Activated CD8-positive, alpha-beta memory T cell treated with anti-CD3 and anti-CD28 coated beads, Interleukin-2, amount 50 U/mL, for 4 hours (primary cell): ENCODE measurements at places on chromosomes 2 and 18.

- DNase-seq: no peak
These were observed 33.8 kb downstream of the KCNS3 start for GRCh38 chr2:17912266-17912691.

DNA sequence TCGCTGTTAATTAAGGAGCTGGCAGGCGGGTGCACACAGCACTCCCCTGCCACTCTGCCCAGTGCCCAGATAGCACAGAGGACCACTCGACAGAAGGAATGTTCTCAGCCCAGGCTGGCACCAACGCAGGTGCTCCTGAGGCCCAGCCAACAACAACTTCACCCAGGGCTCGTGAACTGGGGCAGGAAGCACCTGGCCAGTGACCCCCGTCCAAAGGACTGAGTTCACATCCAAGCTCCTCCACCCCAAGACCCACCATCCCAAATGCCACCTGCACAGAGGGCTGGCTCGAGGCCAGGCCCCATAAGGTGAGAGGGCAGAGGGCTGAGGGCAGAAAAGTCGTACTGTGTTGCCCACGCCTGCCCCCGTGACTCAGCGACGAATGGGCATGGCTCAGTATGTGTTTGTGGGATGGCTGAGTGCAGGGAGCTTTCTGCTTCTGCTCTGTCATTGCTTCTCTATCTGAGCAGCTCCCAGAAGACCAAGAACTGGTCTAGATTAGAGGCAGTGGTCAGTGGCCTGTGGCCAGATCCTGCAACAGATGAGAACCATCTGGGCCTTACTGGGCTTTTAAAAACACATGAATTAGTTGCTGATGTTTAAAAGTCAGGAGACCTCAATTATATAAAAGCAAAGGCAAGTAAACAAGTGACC lies 68.4 kb downstream of the POLR1A start:
- peak; percentile 65 for DNase-seq

- no peak for DNase-seq
These were observed 9.0 kb downstream of the TBR1 start for GRCh38 chr2:161424891-161425727.

DNA sequence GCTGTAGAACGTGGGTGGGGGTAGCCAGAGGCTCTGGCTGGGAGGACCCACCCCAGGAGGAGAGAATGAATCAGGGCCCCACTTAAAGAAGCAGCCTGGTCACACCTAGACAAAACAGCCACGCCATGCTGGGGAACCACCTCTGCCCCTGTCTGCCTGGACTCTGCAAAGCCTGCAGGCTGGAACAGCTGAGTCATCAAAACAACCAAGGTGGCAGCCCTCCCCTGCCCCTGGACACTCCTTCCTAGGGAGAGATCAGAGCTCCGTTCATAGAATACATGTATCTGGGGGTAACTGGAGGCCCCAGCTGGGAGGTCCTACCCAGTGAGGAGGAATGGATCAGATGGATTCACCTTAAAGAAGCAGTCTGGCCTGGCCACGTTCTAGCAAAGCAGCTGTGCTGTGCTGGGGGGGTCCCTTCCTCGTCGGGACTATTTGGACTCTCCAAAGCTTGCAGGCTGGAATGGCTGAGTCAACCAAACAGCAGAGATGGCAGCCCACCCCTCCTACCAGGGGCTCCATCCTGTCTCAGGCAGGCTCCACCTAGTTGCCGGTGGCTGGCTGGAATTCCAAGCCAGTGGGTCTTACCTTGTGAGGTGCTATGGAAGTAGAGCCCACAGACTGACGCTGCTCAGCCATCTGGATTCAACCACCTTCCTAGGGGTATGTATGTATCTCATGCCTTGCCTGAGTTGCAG lies 50.5 kb upstream of the NT5C1B start:
- no peak for DNase-seq

DNA sequence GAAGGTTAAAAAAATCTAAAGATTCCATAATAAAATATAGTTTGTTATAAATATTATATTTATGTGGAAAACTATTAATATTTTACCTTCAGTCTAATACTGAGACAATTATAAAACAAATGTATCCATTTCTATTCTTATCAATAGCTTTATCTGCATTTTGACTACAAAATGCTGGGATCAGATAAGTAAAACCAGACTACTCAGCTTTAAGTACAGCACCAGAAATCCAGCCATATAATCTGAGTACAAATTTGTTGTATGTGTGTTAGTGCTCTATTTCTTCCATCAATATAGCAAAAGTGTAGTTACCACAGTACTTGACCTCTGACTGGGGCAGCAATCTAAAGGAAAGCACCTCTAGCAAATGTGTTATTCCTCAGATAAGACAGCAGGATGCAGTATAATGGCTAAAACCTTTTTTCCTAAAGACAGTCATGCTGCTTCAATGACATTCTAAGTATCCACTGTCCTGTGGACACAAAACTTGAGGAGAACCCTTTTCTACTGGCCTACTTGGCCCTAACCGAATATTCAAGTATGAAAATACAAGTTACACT lies 68.1 kb downstream of the OLA1 start:
- no peak for DNase-seq

- peak; percentile 66 for DNase-seq
These were observed 35.4 kb downstream of the PTPN18 start for GRCh38 chr2:130391058-130391871.

DNA sequence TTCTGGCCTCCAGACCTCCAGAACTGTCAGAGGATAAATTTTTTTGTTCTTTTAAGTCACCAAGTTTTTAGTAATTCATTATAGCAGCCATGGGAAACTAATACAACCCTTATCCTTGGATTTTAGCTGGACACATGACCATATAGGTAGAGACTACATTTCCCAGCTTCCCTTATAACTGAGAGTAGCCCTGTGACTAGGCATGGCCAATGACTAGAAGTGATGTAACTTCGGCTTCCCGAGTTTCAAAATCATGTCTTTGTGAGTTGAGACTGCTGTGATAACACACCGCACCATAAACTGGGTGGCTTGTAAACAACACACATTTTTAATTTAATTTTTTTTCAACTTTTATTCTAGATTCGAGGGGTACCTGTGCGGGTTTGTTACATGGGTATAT lies 134.0 kb upstream of the SERTAD2 start:
- no peak for DNase-seq

GRCh38 chr2:121778741-121779487 lies 23.5 kb downstream of the TSN start:
- DNase-seq: no peak

DNA sequence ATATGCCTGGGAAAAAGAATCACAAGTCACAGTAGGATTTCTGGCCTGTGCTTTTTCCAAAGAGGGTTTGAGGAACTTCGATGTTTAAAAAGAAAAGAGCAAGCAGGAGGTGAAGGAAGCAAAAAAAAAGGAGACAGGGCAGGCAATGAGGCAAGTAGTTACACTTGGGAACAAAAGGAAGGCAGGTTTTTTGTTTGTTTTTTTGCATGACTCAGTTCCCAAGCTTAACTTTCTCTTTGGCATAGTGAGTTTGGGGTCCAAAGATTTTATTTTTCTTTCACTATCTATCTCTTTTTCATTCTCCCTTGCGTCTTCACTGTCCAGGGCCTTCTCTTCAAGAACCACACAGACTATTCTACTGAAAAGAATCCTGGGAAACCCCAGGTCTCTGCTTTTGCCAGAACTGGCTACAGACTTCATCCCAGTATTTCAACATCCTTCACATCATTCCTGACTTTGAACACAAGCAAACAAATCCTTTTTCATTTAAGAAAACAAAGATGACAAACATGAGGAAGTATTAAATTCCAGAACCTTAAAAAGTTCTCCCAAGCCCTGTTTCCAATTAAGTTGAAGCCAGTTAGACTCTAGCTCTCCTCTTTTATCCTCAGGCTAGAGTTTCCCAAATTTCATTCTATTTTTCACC lies 210.7 kb upstream of the RND3 start:
- DNase-seq: no peak

DNA sequence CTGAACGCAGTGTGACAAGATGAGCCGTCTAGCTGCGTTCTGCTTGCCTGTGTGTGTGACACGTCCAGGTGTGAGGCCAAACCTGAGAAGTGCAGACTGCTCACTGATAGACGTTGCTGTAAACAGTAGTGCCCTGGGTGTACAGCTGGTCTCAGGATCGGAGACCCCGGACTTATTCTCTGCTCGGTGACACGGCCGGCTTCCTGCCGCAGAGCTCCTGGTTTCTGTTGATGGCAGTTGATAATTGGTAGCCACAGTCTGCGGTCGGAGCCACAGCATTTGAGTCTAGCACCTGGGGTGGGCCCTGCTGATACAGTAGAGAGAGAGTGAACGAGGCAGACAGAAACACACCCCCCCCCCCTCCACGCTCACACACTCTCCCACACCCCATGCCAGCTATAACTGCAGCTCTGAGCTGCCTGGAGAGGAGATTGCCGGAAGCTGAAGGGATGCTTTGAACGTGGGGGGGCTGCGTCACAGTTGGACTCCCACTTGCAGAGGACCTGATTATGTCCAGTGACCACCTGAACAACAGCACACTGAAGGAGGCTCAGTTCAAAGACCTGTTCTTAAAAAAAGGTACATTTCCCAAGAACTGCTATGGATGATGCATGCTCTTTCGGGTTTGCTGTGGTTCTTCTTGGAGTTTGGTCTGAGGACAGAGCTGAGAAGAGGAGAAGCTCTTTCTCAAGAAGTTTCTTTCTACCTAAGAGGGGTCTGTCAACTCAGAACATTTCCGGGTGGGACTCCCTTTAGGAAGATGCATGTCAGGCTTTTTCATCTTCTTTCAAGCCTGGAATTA lies 114.0 kb downstream of the FAM210A start:
- DNase-seq: peak; percentile 75

GRCh38 chr2:78701546-78701945 lies 324.0 kb upstream of the REG3G start:
- no peak for DNase-seq

DNA sequence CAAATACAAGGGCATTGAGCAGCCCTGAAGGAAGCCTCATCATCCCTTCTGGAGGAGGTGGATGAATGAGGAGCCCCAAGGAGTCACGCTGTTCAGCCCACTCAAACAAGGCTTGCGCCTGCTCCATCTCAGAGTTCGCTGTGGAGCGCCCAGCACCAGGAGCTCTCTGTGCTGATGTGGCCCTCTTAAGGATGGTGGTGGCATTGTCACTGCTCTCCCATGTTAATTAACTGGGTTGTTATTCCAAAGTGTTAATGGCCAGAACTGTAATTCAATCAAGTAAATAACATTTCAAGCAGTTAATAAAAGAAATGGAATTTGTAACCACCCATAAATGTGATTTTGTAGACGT lies 726.0 kb upstream of the RAB6C start:
- no peak for DNase-seq

- DNase-seq: no peak
These were observed 5.8 kb upstream of the HOXD1 start for GRCh38 chr2:176182671-176183070.

DNA sequence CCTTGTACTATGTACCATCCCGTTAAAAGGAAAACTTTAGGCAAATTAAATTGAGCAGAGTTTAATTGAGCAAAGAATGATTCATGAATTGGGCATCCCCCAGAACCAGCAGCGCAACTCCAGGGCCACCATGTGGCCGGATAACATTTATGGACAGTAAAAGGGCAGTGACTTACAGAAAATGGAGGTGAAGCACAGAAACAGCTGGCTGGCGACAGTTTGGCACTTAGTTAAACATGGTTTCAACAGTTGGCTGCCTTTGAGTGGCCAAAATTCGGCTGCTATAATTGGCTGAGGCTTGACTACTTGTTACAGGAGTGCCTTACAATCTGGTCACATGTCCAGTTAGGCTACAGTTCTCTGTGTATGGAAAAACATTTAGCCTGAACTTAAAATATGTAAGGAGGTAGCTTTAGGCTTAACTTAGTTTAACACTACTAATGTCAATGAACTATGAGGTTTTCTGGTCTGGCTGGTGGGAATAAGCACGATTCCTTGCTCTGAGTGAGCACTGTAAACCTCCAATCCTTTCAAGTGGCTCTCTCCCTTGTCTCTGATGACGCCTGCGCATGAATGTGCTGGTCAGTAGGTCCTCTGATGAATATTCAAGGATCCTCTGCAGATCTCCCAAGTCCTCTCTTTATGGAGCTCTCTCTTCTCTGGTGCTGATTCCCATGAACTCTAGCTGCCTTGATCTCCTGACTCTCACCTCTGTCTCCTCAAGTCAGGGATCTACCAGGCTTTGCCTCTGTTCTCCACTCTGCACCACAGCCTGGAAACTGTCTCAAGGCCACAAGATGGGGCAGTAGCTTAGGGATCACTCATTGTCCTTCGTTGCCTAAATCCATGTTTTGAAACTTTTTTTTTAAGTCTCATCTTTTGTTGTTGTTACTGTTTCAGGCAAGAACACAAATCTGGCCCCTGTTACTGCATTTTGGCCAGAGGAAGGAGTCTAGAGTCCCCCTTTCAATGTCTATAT lies 24.4 kb upstream of the RAB31 start:
- no peak for DNase-seq

- DNase-seq: no peak
These were observed 1.0 kb downstream of the HOXD9 start for GRCh38 chr2:176123411-176124109.

DNA sequence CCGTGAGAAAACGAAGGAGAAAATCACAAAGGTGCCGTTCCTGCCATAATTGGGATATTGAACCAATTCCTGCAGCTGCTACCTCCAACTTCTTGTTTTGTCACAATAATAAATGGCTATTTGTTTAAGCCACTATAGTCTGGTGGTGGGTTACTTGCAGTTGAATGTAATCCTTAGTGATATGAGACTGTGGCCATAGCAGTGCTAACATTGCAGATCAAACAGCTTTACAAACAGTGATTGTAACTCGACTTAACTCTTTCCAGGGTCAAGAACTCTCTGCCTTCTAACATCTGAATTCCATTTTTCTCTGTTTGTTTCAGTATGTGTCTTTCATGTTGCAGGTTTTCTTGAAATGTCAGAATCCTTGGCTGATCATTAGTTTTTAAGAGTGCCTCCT lies 24.7 kb upstream of the HNRNPLL start:
- DNase-seq: no peak

- DNase-seq: no peak
These were observed 24.5 kb upstream of the MMADHC start for GRCh38 chr2:149612122-149612521.

DNA sequence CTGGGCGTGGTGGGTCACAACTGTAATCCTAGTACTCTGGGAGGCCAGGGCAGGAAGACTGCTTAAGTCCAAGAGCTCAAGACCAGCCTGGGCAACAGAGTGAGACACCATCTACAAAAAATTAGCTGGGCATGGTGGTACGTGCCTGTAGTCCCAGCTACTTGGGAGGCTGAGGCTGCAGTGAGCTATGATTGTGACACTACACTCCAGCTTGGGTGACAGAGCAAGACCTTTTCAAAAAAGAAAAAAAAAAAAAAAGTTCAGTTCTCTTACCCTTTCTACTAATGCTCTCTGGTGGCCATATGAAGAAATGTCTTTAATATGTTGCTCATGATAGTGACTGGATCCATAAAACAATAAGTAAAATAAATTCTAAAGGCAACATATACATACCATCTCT lies 14.9 kb downstream of the TYW5 start:
- no peak for DNase-seq

DNA sequence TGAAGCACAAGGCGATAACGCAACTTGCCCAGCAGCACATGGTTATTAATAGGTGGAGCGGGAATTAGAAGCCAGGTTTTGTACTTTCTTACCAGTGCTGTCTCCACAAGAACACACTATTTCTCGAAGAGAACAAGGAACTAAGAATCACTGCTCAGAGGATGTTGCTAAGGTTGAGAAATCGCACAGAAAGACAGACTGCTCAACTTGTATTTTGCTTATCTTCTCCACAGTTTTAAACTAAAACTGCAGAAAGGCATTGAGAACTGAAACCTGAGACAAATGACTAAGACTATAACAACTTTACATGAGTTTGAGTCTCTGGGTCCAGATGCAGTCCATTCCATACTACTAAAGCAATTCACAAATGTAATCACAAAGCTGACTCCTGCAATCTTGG lies 6.2 kb downstream of the PRKD3 start:
- DNase-seq: no peak
